ENCODE measurements at places on chromosomes 16 and 17.

DNA sequence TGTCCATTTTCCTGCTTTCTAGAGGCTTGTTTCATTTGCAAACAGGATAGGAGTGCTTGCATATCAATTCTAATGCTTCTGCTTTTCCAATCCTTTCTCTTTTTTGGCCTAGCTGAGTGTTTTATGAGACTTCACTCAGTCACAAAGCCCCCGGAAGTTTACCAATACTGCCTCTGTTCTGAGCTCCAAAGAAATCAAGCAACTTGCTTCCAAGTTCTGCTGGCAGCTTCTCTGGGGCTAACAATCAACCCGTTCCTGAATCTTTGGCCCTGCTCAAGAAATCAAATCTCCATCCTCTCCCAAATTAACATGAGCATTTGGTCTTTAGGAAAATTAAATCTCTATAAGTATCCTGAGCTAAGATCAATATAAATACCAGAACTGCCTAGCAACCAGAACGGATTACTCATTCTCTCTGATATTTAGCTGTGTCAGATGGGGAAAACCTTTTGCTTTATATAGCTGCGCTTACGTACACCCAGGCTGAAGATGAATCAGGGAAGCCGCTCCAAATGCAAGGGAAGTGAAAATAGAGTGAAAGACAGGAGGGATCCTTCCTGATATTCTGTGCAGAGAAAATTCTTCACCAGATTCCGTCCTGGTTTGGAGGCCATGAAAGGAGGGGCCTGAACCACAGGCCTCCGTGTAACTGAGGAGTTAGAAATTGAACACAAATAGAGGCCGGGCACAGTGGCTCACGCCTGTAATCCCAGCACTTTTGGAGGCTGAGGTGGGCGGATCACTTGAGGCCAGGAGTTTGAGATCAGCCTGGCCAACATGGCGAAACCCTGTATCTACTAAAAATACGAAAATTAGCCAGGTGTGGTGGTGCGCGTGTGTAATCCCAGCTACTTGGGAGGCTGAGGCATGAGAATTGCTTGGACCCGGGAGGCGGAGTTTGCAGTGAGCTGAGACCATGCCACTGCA lies 23.3 kb upstream of the GRB2 start:
- no peak for DNase-seq

DNA sequence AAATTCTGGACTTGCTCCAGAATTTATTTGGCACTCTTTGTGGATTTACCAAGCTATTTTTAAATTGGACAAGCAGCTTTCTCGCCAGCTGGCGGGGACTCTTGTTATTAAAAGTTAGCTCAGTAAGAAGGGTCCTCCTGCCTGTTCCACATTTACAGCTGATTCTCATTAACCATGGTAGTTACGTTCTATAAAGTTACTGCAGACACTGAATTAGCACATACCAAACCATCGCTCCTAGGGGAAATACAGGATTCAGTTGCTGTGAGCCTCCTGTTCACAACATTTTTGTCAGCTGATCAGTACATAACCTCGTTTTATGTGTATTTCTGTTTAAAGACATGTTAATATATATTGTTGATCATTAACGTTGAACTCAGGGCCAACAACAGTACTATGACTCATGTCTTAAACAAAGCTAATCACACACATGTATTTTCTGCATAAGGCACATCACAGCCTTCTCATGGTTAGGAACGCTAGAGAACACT lies 4.2 kb downstream of the LDAF1 start:
- no peak for DNase-seq

GRCh38 chr17:81710514-81711308 lies 1.4 kb upstream of the SLC25A10 start:
- DNase-seq: no peak

GRCh38 chr16:85988723-85989313 lies 89.9 kb downstream of the IRF8 start:
- DNase-seq: no peak

DNA sequence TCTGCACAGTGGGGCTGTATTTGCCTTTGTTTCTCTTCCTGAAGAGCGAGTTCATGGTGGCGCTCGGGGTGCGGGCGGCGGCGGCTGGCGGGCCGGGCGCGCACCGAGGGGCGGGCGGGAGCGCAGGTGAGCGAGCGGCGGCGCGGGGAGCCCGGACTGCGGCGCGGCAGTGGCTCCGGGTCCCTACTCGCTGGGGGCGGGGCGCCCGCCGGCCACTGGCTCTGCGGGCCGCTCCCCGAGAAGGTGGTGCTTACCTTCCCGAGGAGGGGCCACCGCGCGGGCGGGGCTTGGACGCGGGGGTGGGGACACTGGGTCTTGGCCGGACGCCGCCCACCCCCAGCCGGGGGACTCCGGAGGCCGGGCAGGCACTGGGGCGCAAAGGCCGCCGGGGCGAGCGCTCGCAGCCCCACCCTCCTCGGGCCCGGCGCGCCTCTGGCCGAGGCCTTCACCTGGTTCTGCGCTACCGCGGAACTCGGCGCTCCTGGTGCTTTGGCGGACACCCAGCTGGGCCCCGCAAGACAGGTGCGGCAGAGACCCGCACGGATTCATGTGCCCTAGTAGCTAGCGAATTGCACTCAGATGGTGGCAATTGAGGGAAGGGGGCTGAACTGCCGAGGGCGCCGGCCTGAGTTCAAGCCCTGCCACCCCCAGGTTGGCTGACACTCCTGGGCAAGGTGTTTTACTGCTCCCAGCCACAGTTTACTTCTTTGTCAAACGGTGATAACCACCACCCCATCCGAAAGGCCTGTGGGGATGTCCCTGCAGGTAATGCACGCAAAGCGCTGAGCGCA lies at the start of gene PPL:
Gene PPL (minus strand): TSS at position 158 of the 791 bp plus-strand sequence. CDS start 103 bp downstream, at position 55.
- DNase-seq: no peak

DNA sequence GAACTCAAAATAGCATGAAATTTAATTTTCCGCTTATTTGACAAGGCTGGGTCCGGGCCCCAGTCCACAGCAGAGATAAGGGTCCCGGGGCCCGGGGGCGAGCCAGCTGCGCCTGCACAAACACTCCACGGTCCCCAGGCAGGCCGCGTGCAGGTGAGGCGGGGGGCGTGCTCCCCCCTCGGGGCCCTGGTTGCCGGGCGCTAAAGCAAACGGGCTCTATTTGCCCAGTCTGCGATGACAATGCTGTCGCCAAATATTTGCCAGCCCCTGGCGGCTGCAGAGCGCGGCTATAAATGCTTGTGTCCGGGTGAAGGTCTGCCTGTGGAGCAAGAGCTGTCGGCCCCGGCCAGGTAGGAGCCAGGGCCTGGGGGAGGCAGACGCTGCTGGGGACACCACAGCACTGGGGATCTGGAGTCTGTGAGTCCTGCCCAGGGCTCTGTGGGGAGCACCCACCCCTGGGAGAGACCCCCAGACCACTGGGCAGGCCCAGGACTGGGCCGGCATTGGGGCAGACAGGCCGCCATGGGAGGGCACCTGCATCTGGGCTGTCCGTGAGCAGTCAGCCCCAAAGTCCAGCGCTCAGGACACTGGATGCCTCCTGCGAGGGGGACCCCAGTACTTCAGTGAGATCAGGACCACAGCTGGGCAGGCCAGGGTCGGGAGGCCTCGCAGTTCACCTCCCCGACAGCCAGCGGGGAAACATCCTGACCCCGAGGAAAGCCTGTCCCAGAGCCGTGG lies at the start of gene PERCC1:
Gene PERCC1 (plus strand): TSS at position 320 of the 738 bp plus-strand sequence. CDS start 1,516 bp downstream, outside the sequence.
- no peak for DNase-seq
